ENCODE measurements at places on chromosomes 12 and 14.

DNA sequence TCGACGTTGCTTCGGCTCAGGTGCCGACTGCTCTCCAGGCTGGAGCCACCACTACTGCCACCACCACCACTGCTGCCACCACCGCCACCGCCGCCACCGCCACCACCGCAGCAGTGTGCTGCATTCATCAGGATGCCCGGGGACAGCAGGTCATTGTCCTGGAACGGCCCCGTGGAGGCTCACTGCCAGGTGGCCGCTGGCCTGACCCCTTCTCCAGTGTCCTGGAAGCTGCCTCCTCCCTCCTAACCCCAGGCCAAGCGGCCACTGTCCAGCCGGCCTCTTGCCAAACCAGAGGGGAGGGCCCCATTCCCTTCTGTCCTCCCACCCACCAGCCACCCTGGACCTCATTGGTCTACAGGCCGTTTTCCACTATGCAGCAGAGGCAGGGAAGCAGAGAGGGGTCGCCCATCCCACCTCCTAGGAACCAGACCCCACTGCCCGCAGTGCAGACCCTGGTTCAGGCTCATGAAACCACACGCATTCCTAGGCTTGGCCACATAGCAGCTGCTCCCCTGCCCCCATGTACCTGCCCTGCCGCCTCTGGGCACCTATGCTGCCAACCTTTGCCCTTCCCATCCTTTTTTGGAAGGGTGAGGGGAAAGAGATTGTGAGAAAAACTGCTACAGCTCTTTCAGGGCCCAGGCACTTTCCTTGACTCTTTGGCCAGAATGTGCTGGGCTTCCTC is 15.2 kb downstream of the ARL6IP4 start:
- DNase-seq: no peak

GRCh38 chr12:48420039-48420775 is 52.2 kb upstream of the ANP32D start:
- no peak for DNase-seq

DNA sequence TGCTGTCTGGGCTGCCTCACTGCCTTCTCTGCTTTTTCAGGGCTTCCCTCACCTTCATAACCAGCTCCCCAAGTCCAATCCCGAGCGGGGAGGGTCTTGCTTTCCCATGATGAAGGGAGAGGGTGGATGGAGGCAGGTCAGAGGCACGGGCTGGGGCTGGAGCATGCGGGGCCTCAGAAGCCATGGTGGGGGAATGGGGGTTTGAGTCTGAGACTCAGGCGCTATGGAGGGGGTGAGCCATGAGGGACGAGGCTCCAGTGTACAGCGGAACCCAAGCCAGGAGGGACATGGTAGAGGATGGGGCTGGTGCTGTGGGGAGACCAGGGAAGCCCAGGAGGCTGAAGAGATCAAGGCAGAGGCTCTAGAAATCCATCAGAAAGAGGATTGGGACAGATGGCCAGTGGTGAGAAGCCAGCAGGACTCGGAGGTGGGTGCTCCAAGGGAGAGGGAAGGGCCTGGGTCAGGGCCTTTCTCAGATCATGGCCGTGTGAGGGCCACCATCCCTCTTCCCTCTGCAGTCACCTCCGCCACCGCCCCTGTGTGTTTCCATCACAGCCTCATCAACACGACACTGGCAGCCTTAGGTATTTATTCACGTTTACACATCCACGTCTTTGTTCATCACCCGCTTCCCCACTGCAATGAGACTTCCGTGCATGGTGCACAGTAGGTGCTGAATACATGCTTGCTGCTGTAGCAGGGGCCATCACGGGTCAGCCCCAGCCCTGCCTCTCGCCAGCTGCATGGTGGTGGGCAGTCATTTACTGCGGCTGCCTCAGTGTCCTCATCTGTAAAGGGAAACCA is 144.7 kb downstream of the ADGRD1 start:
- no peak for DNase-seq

DNA sequence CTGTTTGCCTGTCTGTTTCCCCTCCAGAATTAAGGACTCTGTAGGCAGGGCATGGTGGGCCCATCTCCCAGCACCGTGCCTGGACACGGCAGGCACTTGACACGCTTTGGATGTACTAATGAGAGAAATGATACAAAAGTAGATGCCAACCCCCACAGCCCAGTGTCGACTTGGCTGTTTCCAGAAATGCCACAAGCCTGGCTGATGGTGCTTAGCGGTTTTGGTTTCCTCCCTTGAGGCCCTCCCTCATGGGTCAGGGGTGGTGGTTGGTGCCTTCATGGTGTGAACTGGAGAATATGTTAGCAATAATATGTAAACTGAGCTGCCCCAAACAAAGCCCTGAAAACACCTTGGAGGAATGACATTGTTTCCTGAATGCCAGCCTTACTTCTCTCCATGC is 55.5 kb upstream of the ESRRB start:
- DNase-seq: no peak

GRCh38 chr14:53537422-53538315 is 384.5 kb upstream of the DDHD1 start:
- DNase-seq: no peak

- DNase-seq: peak; percentile 27
Observed at GRCh38 chr14:65206448-65207096, 104.3 kb upstream of the MAX start.

- DNase-seq: no peak
Observed at GRCh38 chr14:35696119-35696518, 113.0 kb downstream of the RALGAPA1 start.

DNA sequence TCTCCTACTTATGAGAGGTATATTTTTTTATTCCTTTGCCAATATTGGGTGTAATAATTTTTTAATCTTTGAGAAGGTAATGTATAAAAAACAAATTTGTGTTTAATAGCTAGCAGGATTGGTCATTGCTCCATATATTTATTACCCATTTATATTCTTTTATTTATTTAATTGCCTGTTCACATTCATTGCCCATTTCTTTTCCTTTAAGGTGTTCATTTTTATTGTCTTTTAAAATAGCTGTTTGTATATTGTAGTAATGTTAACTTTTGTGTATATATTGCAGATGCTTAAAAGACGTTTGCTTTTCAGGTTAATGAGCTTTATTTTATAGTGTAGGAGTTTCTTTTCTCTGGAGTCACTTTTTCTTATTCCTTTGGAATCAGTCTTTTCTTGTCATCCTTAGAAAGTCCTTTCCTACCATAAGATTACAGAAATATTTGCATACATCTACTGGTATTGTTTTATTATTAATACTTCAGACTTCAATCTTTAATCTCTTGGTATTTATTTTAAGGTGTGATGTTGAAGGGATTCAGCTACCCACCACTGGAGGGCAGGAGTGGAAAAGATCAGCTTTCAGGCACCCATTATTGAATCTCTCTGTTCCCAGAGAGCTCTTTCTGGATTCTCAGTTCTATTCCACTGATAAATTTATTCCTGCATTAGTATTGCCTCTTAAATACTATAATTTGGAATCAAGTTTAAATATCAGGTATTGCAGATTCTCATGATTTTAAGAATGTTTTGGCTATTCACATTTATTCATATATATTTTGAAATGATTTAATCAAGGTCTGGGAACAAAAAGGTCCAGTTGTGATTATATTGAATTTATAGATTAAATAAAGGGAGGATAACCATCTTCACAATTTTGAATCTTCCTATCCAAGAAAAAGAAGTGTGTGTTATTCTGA is 17.3 kb downstream of the PPM1A start:
- DNase-seq: no peak

DNA sequence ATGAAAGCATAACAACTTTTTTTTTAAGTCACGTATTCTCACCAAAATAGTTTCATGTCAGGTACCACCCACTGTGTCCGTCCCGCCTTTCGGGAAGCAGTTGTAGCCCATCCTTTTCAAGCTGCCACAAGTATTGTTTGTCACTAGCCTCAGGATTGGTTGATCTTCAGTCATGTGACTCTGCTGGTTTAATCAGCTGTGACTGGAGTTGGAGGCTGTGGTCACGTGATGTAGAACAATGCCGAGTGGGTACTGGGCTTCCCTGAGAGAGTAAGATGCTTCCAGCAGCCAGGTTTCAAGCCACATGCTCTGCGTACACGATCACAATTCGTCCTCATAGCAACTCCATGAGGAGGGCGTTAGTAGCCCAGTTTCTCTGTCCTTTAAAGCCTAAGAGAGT is 83.0 kb upstream of the WSCD2 start:
- no peak for DNase-seq

- no peak for DNase-seq
Observed at GRCh38 chr12:92208613-92209121, 63.0 kb upstream of the BTG1 start.

- DNase-seq: no peak
Observed at GRCh38 chr14:56216626-56217379, 98.6 kb downstream of the PELI2 start.

All from stimulated activated CD4-positive, alpha-beta T cell treated with anti-CD3 and anti-CD28 coated beads, Interleukin-1b, Interleukin-23, amount 100 ng/mL, for 48 hours (primary cell).